Activated gamma-delta T cell treated with Interleukin-2 at 50 U/mL for 16 hours (primary cell): ENCODE measurements at places on chromosomes 2 and 18.

GRCh38 chr2:17299891-17300540 is 218.2 kb downstream of the RAD51AP2 start:
- DNase-seq = no peak

GRCh38 chr2:42850016-42850805 is 57.8 kb upstream of the HAAO start:
- no peak for DNase-seq

GRCh38 chr2:95320986-95321767 is 24.0 kb downstream of the KCNIP3 start:
- no peak for DNase-seq

DNA sequence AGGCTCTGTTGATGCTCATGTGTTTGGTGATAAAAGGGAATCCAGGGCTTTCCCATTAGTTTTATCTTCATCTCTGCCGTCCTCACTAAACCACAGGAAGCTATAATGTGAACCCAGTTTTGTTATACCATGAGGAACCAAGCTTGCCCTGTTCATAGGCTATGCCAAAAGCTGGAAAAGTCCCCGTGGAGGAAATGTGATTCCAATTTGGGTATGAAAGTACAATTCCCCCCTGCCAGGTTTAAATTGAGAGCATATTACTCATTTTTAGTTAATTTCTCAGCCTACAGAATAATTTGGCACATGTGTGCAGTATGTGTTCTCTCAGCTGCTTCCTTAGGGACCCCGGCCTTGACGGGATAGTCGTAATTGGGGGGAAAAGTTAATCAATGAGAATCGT is 327.4 kb downstream of the RND3 start:
- no peak for DNase-seq
